Central memory CD4-positive, alpha-beta T cell (primary cell): ENCODE measurements at places on chromosomes 4 and X.

DNA sequence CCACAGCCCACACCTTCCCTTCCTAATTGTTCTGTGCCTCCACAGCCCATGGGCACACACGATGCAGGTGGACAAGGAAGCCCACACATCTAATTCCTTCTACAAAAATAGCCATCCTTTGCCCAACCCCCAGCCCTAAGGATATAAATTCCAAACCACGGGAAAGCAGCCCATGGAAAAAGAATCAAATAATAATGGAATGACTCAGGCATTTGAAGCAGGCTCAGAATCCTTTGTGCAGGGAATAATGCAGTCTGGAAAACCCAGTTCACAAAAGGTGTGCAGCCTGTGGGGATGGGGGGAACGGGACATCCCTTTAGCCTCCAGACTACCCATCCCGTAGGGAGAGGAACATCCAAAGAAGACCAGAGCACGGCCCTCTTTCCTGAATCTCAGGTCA lies 342.3 kb upstream of the GALNT7 start:
- DNase-seq, result no peak

DNA sequence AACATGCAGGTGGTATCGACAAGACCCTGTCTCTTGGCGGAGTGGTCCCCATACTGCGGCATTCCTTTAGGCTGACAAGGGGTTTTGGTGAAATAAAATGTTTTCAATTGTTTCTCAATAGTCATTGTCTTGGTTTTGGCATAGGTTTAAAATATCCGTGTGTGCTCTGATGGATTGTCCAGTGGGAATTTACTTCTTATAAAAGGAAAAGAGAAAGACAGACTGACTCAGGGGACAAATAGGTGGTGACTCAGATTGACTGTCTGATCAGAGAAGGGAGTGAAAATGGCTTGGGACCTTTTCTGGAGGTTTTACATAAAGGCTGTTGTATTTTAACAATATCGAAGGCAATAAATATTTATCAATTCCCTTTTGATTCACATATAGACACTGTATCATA lies 129.8 kb downstream of the SORBS2 start:
- DNase-seq, result no peak

DNA sequence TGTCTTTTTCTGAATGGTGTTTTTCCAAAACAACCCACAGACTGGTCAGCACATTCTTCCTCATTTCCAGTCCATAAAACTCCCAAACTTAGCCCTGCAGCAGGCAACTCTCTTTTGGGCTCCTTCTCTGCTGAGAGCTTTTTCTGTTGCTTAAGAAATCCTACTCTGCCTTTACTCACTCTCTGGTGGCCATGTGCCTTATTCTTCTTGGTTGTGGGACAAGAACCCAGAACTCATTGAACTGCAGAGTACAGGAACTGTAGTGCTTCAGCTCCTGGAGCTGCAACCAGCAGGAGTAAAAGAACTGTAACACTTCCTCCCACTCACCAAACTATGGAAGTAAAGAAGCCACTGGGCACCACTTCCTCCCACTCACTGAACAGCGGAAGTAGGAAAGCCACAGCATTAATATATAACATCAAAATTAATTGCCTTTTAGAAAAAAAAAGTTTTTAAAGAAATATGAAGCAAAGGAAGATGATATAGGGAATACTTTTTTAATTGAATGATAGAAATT lies 864.1 kb upstream of the PCDH10 start:
- no peak for DNase-seq

DNA sequence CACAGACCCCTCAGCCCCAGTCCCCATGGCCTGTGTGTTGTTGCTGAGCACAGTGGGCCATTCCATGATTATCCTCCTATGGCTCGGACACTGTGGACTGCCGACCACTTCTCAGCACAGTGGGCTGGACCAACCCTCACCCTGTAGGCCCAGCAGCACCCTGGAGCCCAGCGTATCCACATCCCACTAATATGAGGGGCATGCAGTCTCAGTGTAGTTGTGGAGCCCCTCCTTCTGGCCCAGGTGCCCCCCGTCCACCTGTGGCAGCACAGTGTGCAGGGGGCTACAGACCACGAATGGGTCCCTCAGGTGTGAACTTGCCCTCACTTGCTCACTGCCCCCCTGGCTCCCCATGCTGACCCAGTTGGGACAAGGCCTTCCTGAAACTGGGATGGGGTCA lies 7.9 kb downstream of the SPON2 start:
- no peak for DNase-seq

- no peak for DNase-seq
Observed at GRCh38 chr4:35942092-35942491, 302.2 kb downstream of the ARAP2 start.
